Endodermal cell (in vitro differentiated cells): ENCODE measurements at places on chromosomes 3 and 15. TPM values are rescaled to one million over a fixed set of nuclear protein-coding genes. Genes with fewer than 3 reads are reported as not detected.

Gene CFAP91
- total RNA-seq: 5.1 and 6.2 TPM in 2 replicates

DNA sequence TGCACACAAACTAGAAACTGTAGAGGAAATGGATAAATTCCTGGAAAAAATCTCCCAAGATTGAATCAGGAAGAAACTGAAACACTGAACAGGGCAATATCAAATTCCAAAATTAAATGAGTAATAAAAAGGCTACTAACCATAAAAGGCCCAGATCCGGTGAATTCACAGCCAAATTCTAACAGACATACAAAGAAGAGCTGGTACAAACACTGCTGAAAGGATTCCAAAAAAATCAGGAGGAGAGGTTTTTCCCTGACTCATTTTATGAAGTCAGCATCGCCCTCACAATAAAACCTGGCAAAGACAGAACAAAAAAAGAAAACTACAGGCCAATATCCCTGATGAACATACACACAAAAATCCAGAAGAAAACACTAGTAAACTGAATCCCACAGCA, 462.4 kb upstream of the THBS1 start:
- DNase-seq: no peak

Gene RETNLB
- not detected in 2 replicates for total RNA-seq

DNA sequence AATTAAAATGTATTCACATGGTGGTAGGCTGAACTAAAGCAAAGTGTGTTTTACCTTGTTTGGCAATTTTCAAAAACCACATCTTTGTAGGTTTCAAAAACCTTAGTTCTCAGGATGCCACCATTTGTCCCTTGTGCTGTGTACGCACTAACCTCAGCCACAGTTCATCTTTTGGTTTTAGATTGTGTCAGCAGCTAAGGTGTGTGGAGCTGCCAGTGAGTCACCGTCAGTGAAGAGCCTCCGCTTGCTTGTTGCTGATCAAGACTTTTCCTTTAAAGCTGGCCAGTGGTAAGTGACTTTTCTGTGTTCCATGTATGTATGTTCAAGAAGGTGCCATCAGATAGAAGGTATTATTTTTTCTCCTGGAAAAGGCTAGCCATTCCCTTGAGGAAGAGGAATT, 21.1 kb downstream of the OXNAD1 start:
- no peak for DNase-seq

DNA sequence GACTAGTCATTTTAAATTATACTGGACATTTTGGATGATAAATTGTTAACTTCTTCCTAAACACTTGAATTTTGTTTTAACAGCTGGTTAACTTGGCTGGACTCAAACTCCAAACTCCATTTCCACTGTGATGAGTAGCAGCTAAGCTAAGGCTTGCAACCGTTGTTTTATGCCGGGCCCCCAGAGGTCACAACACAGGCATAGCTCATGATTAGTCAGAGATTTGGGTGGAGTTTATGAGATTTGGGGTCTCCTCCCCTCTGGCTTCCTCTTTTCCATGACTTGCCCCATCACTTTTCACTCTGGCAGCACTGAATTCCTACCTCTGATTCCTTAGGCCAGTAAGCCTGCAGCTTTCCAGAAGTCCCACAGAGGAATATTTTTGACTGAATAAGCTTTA, 12.8 kb downstream of the THAP10 start:
- no peak for DNase-seq
